ENCODE measurements at places on chromosomes 4 and X.

DNA sequence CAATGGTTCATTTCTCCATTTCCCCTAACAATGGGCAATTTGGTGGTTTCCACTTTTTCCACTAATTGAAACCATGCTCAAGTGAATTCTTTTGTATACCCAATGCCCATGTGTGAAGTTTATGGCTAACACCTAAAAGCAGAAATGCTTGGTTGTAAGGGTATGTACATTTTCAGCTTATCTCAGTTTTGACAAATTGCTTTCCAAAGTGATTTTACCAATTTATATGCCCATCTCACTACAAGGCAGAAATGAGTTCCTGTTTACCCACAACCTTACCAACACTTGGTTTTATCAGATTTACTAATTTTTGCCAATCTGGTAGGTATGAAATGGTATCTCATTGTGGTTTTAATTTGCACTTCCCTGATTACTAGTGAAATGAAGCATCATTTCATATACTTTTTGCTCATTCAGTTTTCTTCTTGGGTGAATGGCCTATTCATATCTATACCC is 14.8 kb downstream of the GPR34 start:
- DNase-seq = no peak

- DNase-seq = no peak
Measured at GRCh38 chr4:83725336-83726085, 189.6 kb downstream of the GPAT3 start.

- no peak for DNase-seq
Measured at GRCh38 chr4:8146157-8146556, 12.5 kb downstream of the ABLIM2 start.

- DNase-seq = no peak
Measured at GRCh38 chr4:82213485-82214417, 160.0 kb downstream of the HNRNPD start.

DNA sequence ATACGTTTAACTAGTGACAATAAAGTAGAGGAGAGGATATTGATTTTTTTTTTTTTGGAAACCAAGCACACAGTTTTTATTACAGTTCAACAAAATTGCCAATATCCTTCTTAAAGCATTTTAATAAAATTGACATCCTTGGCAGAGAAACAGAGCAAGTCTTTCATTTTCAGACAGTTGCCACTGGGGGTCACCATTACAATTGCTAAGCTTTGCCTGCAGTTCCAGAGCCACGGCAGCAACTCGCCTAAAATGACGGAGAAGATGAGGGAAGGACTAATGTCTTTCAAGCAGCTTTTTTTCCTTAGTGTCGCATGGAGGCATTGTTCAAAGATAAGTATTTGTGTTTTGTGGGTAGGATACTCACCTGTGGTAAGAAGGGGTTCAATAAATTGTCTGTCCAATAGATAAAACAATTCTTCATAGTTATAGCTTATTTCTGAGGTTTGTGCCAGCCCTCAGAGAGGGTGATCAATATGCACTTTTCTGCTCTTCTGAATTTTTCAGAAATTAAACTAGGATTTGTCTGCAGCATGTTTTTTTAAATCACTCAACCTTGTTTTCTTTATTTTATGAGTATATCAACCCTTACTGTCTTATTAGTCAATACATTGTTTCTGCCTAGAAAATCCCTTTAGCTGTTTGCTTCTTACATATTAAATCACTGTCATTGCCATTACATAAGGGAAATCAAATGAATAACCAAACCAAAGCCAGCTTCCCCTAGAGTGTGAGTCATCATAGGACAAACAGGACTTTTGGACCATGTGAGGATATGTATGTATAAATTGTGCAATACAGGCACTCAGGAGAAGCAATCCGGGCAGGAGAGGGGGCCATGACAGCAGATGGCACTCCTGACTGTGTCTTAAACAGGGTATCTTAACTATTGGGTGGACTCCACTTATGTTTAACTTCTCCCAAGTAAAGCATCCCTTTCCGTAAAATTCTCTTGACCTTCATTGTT is 508.1 kb upstream of the ARX start:
- DNase-seq = peak; percentile 4

- DNase-seq = peak; percentile 20
Measured at GRCh38 chr4:155787113-155787710, 28.4 kb downstream of the GUCY1B1 start.

GRCh38 chrX:68761086-68761485 is 67.7 kb upstream of the EFNB1 start:
- DNase-seq = no peak

DNA sequence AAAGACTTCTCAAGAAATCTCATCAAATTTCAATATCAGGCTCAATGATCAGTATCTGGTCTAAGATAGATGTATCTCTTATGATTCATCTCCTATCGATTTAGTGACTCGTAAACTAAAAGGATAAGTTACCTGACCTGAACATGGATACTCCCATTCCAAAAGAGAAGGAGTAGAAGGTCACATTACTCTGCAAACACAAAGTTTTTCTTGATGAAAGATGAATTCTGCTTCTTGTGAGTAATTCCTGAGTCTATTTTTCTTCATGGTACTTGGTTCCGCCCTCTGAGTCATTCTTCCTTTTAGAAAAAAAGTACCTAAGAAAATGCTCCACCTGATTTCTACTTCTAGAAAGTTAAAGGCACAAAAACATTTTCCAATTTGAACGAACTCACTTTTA is 223.1 kb upstream of the SLIT2 start:
- no peak for DNase-seq

GRCh38 chr4:56465599-56466295 is 1.7 kb upstream of the SRP72 start:
- DNase-seq = no peak

DNA sequence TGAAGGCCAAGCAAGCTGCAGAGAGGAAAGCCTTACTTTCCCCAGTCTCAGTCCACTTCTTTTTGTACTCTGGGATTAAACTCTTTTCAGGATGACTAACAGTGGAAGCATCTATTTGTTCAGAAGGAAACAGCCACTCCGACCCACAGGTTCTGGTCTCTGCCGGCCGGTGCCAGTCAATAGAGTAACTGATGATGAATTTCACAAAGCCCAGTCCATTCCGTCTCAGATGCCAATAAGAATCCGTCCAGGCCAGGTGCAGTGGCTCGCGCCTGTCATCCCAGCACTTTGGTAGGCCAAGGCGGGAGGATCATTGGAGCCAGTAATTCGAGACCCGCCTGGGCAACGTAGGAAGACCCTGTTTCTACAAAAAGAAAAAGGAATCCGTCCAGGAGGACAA is 58.5 kb upstream of the HELT start:
- DNase-seq = no peak

- DNase-seq = no peak
Measured at GRCh38 chr4:26420913-26421312, 69.4 kb downstream of the CCKAR start.

- no peak for DNase-seq
Measured at GRCh38 chrX:51853251-51853650, 40.2 kb upstream of the MAGED1 start.
